ENCODE measurements at places on chromosomes 12 and 14.

DNA sequence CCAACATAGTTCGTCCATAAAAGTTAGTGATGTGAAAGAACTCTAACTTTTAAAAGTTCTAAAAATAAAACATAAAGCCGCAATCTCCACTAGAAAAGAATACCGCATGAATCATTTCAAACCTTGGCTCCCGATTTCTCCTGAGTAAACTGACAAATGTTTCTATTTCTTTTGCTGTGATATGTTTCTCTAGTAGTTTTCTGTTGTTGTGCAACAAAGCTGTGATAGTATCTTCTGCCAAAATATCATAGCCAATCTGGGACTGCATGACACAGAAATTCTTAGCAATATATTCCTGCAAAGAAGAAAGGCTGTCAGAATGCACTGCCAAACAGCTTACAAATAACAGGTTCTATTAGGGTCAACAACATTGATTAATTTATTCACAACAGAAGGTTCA lies 174.0 kb downstream of the ITPR2 start:
- DNase-seq = no peak

GRCh38 chr14:74652541-74652940 lies 40.5 kb upstream of the LTBP2 start:
- DNase-seq = no peak

GRCh38 chr12:40988824-40989223 lies 199.3 kb upstream of the PDZRN4 start:
- DNase-seq = no peak

GRCh38 chr12:90682398-90682797 lies 272.6 kb downstream of the CCER1 start:
- DNase-seq = no peak

DNA sequence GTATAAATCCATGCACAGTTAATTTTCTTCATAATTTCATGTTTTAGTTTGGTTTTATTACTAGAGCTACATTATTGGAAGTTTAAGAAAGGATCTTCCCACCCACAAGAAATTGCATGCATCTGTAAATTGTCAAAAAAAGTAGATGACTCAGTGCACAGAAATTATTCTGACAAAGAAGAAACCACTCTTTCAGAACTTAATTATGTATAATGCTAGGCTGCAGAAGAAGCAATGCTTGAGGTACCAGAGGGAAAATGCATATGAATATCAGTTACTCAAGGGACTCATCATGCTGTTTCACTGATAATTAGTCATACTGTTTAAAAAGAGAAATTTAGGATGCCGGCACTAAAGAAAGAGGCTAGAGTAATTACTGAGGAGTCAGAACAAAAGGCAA lies 147.0 kb downstream of the SLC16A7 start:
- DNase-seq = no peak

GRCh38 chr14:23984891-23985602 lies 3.7 kb upstream of the DHRS4L2 start:
- no peak for DNase-seq

GRCh38 chr14:96683562-96684289 lies 113.5 kb upstream of the VRK1 start:
- no peak for DNase-seq

DNA sequence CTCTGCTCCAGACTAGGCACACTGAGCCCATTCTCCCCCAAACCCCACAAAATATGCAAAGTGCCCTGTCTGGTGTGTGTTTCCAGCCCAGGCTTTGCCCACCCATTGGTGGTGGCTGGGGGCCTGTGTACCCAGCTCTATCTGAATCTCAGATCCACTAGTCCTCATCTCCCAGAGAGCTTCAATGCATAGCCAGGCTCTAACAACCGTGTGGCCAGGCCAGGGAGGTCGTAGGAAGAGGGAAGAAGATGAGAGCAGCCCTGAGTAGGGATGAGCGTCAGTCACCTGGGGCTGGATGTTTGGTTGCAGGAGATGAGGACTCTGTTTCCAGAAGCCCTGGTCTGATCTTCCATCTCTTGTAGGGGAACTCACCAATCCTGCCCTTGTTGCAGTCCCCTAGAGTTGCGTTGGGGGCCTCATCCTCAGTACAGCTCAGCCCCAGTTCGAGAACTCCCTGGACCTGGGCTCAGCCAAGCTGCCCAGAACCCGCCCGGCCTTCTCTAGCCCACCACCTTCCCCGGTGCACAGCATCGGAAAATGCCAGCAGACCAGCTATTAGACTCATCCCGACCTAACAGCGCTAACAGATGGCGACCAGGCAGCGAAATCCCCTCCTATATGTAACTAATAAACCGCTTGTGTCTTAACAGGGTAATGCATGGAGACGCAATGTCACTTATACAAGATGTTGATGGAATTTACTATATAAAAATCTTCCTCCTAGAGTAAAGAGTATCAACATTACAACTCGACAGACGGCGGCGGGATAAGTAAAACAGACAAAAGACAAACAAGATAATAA lies 3.2 kb upstream of the LHX5 start:
- no peak for DNase-seq

DNA sequence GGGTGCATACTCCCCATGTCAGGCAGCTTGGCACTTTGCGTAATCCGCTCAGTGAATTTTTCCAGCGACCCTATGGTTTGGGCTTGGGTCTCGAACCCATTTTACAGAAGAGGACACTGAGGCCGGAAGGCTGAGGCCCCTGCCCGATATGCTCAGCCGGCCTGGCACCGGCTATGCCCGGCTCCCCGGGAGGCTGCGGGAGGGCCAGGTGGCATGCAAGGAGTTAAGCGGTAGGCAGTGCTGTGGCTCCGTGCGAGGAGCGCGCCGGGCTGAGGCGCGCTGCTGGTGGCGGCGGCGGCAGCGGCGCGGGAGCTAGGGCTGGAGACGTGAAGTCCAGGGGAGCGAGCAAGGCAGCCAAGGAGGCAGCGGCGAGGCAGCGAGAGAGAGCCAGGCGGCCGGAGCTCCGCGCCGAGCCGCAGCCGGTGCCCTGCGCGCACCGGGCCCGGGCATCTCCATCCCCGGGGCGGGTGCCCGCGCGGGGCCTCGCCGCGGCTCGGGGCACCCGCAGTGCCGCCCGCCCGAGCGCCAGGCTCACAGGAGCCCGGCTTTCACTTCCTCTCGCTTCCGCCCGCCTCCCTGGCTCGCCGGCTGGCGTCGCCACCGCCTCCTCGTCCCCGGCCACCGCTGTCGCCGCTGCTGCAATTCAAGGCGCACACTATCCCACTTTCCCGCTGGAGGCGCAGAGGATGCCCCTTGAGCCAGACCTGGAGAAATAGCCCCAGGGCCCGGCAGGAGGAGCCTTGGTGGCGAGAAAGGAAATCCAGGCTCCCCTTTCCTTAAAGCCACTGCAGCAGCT lies at the start of gene WSCD2:
Gene WSCD2 (plus strand): TSS at position 272 of the 796 bp plus-strand sequence. CDS start 66,545 bp downstream, outside the sequence.
- no peak for DNase-seq

DNA sequence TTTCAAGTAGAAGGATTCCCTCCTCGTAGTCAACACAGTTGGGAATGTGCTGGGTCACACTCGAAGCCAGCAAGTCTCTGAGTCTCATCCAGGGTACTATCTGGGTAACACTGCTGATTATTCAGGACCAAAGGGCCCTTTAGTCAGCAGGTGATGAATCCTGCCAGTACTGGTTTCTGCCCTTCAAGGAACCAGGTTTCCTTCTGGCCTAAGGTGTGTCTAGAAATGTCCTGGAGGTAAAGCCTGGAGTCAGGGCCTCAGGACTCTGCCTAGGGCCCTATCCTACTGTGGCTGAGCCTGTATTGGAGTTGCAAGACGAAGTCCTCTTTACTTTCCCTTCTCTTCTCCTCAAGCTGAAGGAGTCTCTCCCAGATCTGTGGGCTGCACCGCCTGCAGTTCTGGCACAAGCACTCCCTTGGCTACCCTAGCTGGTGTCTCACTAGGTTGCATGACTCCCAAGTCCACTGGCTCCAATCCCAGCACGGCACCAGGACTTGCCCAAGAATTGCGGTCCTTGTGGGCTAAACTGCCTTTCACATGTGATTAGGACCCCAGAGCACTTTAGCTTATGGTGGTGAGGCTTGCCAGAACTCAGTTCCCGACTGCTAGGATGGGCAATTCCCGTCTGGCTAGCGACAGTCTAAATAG lies 193.7 kb upstream of the PDE3A start:
- no peak for DNase-seq

GRCh38 chr14:31893221-31893757 lies 183.8 kb upstream of the ARHGAP5 start:
- no peak for DNase-seq

GRCh38 chr14:74616996-74617700 lies 5.1 kb upstream of the LTBP2 start:
- no peak for DNase-seq

DNA sequence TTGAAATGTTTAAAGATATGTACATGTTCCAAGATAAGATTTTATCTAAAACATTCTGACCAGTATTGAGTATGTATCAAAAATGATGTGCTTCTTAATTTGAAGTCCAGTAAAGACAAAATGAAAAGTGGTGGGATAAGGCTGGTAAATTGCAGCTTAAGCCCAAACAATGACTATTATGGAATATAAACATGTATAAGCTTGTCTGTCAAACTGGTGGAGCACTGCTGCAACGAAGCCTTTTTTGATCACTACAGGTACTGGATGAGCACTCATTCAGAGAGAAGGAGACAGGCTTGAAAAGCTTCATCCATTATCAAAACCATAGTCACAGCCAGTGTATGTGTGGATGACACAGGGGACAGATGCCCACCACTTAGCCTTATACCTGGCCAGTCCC lies 138.4 kb downstream of the ATP23 start:
- no peak for DNase-seq

- no peak for DNase-seq
Measured at GRCh38 chr14:79540394-79540793, 670.9 kb downstream of the DIO2 start.

GRCh38 chr12:68781728-68782127 lies 26.2 kb upstream of the MDM2 start:
- no peak for DNase-seq

DNA sequence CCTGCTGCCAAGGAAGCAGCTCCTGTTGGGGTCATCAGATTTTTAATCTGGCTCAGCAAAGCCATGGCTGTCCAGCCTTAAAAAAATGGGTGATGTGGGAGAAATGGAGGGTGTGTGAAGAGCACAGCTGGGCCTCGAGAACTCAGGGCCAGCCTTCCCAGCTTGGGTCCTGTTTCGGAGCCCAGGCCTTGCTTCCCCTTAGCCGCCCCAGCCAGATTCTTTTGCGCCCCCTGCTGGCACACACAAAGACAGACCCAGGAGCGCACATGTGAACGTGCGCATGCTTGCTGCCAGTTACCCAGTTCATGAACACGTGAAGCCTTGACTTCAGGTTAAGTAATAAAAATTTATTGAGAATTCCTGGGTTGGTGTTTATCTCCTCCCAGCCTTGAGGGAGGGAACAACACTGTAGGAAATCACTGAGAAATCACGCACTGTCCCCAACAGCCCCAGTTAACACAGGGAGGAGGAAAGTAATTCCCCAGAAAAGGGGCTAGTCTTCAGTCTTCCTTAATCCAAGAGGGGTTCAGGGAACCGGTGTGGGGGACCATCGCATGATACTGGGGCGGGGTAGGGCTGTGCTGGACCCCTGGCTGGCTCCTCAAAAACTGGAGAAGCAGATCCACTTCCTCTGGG lies 5.3 kb downstream of the PHB2 start:
- peak; percentile 63 for DNase-seq

GRCh38 chr12:13154831-13155230 lies 41.7 kb upstream of the EMP1 start:
- DNase-seq = no peak

GRCh38 chr12:104680070-104680469 lies 223.3 kb downstream of the CHST11 start:
- no peak for DNase-seq

DNA sequence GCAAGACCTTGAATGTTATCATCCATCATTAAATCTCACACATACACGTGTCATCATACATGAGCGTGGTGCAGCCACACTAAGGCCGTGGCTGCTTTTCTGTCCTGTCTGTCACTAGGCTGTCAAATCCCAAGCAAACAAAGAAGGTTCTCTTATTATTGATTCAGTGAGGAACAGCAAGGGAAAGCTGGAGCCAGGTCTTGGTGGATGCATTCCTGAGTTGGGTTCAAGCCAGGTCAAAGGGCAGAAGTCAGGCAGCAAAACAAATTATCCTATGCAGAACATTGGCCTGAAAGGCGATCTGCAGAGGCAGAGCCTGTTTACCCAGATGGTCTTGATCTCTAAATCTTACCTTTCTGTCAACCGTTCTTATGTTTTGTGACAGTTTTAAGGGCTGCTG lies 252.3 kb downstream of the NEDD1 start:
- no peak for DNase-seq

DNA sequence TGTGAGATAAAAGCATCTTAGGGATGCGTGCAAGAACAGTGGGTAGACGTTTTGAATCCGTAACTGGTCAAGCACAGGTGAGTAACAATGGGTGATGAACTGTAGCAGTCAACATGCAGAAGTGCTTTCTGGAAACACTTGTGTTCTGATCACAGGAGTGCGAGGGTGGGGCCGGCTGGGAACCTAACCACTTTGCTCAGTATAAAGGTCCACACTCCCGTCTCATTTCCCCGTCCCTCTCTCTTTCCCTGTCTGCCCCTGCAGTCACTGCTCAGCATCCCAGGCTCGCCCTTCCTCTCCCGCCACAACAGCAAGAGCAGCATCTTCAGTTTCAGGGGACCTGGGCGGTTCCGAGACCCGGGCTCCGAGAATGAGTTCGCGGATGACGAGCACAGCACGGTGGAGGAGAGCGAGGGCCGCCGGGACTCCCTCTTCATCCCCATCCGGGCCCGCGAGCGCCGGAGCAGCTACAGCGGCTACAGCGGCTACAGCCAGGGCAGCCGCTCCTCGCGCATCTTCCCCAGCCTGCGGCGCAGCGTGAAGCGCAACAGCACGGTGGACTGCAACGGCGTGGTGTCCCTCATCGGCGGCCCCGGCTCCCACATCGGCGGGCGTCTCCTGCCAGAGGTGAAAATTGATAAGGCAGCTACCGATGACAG lies 127.1 kb downstream of the FIGNL2 start:
- DNase-seq = no peak

DNA sequence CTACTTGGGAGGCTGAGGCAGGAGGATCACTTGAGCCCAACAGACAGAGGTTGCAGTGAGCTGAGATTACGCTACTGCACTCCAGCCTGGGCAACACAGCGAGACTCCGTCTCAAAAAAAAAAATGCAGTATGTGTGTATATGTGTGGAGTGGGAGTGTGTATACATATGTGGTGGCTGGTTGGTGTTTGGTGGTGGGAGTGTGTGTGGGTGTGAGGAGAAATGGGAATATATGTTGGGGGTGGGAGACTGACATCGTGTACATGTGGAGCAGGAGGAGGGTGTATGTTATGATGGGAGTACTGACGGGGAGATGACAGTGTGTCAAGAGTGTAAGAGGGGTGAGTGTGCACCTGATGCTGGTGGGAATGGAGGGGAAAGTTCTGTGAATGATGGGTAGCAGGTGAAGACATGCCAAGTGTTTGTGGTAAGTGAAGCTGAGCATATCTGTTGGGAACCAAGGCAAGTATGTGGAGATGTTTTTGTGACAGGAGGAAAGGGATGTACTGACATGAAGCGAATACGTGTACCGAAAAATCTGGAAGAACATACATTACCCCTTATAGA lies 4.2 kb downstream of the PNMA1 start:
- no peak for DNase-seq

Data from HAP-1 (cell line).